NCI-H187 treated with DMSO at 0.1 percent for 48 hours (cell line): ENCODE measurements at places on chromosomes 4 and X.

GRCh38 chr4:3628868-3629175 is 96.6 kb upstream of the LRPAP1 start:
- no peak for DNase-seq

GRCh38 chr4:67935888-67936287 is 27.4 kb downstream of the TMPRSS11A start:
- no peak for DNase-seq

- no peak for DNase-seq
These were observed 104.6 kb downstream of the DTHD1 start for GRCh38 chr4:36385951-36386571.

DNA sequence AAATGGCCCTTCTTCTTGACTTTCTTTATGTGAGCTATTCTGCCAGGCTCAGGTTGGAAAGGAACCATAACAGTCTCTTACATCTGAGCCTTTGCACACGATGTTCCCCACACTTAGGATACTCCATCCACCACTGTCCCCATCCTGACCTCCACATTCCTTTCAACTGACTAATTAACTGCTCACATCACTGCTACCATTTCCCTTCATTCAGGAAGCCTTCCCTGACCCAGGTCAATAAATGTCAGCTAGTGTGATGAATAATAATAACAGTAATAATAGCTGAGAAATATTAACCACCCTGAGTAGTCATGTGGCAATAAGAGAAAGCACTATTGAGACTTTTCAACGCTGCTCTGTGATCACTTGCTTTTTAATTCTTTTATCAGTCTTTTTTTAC is 291.7 kb downstream of the KCNIP4 start:
- DNase-seq, result no peak

- no peak for DNase-seq
These were observed 84.9 kb downstream of the RAB28 start for GRCh38 chr4:13399257-13399656.

GRCh38 chr4:4524364-4524763 is 17.5 kb downstream of the STX18 start:
- DNase-seq, result no peak

GRCh38 chr4:38644201-38644600 is 19.8 kb upstream of the KLF3 start:
- DNase-seq, result no peak

DNA sequence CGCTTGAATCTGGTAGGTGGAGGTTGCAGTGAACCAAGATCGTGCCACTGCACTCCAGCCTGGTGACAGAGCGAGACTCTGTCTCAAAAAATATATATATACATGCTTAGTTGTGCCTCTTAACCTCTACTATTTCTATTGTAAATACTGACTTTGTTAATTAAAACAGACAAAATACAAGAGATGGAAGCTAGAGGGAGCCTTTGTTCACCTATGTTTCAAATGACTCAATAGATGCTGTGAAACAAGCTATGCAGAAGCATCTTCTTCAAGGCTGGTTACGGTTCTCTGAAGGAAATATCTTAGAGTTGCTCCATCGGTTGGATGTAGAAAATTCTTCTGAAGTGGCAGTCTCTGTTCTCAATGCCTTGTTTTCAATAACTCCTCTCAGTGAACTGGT is 6.2 kb downstream of the NCAPG start:
- DNase-seq, result no peak

- no peak for DNase-seq
These were observed 47.2 kb downstream of the IQCM start for GRCh38 chr4:149768477-149768876.

GRCh38 chr4:8201321-8201781 is 2.3 kb downstream of the SH3TC1 start:
- DNase-seq, result no peak

DNA sequence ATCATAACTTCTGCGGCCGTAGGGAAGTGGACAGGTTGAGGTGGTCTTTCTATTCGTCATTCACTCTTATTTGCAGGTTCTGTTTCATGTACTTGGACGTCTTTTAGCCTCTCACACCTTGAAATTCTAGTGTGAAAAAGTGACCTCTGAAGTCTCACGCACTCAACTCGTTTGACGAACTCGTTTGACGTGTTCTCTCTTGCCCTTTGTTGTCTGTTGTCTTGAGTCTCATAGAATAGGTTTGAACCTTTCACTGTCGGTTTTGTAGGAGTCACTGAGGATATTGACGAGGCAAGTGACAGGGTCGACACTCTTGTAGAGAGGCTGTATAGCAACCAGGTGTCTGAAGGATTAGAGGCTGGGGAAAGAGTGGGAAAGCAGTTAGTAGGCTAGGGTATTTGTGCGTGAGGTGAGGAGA is 1.1 kb upstream of the PGRMC2 start:
- no peak for DNase-seq

- DNase-seq, result no peak
These were observed 522.3 kb downstream of the TRIML1 start for GRCh38 chr4:188661502-188661901.

- no peak for DNase-seq
These were observed 24.6 kb upstream of the BCLAF3 start for GRCh38 chrX:20015422-20015821.

GRCh38 chrX:24985120-24985519 is 30.6 kb downstream of the ARX start:
- DNase-seq, result no peak

GRCh38 chr4:52618795-52619590 is 40.1 kb downstream of the USP46 start:
- DNase-seq, result no peak

GRCh38 chrX:129792586-129793291 is 13.0 kb downstream of the SASH3 start:
- DNase-seq, result no peak

GRCh38 chr4:99824070-99824599 is 7.5 kb downstream of the DAPP1 start:
- no peak for DNase-seq

DNA sequence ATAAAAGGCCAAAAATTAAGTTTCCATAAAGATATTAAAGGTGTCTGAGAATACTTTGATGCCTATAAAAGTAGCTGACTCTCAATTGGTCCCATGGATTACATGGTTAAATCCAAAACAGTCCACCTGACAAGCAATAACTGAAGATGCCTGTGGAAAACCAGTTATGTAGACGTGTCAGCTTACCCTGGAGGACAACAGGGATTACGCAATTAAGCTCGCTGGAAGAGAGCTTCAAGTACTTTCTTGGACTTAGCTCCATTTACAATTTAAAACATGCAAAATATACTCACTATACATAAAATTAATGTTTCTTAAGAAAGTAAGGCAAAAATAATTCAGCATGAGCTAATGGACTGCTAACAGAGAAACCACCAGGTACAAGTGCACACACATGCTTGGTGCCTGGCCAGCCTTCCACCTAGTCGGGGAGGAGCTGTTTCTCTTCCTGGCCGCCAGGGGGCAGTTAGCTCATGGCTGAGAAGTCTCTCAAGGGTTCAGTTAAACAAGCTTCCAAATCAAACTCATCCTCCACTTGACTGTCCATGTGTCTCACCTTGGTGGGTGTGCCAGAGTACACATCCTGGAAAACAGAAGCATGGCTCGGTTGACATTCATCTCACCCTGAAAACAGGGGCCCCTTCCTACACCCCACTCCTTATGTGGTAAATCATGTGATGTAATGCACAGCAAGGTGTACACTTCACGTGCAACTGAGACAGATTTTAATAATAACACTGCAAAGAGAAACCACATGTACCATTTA is 9.2 kb upstream of the FAM53A start:
- DNase-seq, result peak; percentile 50

- DNase-seq, result no peak
These were observed 23.1 kb downstream of the ACSL1 start for GRCh38 chr4:184802697-184803015.

DNA sequence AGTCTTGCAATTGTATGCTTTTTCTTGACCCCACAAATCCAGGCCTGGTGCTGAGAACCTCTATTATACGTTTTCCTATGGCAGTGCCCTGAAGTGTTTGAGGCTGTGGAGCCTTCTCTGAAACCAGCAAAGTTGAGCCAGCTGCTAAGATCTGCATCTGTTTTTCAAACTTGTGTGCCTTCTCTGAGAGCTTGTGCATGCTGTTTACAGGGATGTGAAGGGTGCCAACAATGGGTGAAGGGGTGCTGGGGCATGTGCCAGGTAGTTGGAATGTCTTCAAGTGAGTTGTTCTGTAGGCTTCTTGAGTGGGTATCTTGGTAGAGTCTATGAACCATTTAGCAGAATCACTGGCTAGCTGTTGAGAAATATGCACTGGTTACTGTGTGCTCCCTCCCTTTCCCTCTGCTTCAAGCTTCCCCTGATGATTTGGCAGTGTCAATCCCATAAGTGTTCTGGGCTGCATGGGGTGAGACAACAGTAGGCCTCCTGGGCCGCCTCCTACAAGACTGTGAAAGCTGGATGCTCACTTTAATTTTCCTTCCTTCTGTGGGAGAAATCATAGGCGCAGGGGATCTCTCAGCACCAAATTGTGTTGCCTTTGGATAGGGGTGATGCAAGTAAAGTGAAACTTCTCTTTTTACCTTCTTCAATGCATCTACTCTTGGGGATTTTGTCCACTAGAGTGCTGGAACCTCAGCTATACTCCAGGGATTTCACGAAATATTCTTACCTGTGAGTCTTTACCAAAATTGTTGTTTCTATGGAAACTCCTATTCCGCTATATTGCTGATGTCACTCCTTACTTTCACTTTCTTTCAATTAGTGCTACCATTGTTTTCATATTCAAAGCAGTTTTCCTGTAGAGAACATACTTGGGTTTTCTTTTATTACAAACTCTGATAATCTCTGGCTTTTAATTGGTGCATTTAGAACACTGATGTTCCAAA is 30.0 kb downstream of the ITM2A start:
- no peak for DNase-seq

DNA sequence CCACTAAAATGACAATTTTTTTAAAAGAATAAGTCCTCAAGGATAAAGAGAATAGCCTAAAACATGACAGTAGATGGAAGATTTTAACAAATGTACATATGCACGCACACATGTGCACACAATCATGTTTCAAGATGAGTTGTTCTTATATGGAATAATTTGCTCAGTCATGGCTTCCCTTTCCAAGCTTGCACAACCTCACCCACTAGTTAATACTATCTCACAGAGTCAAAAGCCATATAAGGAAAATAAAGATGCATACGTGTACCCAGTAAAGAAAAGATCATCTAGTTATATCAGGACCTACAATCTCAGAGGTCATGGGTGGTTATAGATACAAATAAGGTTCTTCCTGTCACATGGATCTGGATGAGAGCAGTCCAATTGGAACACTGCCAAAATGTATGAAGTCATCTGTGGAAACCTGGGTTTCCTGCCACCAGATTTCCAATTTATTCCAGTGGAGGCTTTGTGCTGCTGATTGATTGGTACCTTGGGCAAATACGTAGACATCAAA is 56.1 kb downstream of the FAM13A start:
- DNase-seq, result peak; percentile 76

- no peak for DNase-seq
These were observed 57.4 kb downstream of the RAPGEF2 start for GRCh38 chr4:159160242-159160641.

DNA sequence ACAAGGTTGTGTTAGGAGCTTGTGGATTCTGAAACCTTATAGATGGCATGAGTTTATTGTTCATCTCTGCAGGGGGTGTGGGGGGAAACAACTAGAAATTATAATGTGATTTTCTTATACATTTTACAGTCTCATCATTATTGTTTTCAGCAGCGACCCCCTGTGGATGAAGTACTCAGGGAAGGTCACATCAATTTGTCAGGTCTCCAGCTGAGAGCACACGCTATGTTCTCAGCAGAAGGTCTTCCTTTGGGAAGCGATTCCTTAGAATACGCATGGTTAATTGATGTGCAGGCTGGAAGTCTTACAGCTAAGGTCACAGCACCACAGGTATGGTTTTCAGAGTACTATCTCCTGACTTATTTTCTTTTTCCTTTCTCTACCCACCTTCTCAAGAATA is 72.2 kb downstream of the BLTP1 start:
- no peak for DNase-seq

- DNase-seq, result no peak
These were observed 168.8 kb upstream of the RBPJ start for GRCh38 chr4:26152056-26152455.

DNA sequence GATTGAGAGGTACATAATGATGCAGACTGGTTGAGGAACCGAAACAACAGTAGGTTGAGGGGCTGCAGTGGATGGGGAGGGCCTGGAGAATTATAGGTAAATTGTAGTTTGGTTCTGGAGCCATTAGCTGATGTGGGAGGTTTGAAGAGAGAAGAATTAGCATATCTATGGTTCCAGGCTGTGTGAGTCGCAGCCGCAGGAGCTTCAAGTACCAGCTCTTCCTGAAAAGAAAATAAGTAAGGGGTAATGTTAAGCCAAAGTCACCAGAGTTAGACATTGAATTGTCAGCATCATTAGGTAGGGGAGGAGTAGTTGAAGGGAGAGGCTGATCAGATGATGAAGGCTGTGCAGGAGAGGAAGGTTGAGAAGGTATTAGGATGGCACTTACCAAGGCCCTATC is 29.5 kb downstream of the PF4 start:
- DNase-seq, result no peak

- DNase-seq, result no peak
These were observed 50.0 kb downstream of the COX18 start for GRCh38 chr4:73019462-73020047.

DNA sequence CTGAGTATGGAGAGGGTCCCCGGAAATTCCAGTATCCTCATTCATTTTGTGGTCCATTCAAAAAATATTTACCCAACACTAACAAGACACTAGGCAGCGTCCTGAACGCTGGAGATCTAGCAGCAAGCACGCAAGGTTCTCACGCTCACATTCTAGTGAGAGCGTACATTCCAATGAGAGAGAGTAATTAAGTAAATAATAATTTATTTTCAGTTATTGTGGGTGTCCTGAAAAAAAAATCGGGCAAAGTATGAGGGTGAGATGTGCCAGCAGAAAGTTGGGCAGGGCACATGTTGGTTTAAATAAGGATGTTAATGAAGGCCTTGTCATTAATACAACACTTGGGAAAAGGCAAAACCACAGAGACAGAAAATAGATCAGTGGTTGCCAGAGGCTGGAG is 4.0 kb upstream of the TMEM156 start:
- no peak for DNase-seq

DNA sequence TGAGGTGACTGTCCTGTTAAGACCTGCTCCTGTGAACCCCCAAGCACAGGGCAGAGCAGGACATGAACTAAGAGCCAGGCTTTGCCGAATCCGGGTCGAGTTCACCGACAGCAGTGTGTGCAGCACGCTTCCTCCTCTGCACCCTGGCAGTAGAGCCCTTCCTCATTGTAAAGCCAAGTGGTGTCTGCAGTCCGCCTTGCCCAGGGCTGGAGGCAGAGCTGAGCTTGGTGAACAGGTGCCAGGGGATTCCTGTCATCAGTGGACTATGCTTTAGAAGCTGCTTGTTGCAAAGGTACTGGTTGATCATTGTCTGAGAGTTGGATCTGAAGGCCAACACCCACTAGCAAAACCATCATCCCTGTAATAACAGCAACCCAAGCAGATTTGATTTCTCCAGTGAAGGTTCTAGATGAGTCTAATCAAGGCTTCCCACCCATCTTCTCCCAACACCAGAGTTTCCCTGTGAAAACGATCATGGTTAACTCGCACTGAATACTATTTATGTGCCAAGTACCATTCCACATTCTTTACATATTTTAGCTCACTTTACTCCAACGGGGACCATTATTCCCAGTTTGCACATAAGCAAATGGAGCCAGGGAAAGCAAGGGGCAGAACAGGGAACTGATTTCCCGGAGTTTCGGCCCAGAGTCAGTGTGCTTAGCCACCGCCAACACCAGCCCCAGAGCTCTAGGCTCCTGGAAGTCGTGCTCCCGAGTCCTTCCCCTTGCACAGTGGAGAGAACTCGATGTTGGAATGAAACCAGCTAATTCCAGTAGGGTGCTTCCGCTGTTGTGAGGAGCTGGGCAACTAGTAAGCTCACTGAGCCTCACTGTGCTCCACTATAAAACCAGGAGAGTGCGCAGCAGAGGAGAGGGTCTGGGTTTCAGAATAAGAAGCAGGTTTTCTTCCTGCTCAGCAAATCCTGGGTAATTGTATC is 1.4 kb upstream of the SLC34A2 start:
- DNase-seq, result no peak
